AG04450 (cell line): ENCODE measurements at places on chromosomes 11 and 22.

GRCh38 chr22:38886333-38886732 lies 14.3 kb upstream of the CBX6 start:
- DNase-seq: no peak

- no peak for DNase-seq
Measured at GRCh38 chr11:75264971-75265370, 24.4 kb downstream of the TPBGL start.

DNA sequence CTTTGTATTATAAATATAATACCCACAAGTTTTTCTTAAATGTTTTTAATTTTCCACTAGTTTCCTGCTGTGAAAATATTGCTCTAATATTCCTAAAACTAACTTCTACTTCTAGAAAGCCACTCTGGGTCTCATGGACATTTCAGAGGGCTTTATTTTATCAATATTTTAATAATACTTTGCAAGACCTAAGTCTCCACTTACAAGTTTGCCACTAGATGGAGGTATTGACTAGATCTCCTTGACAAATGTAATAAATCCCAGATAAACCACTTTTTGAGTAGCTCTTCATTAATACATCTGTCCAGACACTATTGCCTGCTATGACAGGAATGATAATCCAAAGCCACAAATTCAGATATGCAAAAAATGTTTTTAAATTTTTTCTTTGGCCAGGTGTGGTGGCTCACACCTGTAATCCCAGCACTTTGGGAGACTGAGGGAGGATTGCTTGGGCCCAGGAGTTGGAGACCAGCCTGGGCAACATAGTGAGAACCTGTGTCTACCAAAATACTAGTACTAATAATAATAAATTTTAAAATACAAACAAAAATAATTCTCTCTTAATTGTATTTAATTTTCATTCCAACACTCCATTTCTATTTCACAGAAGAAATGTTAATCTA lies 3.5 kb upstream of the ACAT1 start:
- peak; percentile 34 for DNase-seq

DNA sequence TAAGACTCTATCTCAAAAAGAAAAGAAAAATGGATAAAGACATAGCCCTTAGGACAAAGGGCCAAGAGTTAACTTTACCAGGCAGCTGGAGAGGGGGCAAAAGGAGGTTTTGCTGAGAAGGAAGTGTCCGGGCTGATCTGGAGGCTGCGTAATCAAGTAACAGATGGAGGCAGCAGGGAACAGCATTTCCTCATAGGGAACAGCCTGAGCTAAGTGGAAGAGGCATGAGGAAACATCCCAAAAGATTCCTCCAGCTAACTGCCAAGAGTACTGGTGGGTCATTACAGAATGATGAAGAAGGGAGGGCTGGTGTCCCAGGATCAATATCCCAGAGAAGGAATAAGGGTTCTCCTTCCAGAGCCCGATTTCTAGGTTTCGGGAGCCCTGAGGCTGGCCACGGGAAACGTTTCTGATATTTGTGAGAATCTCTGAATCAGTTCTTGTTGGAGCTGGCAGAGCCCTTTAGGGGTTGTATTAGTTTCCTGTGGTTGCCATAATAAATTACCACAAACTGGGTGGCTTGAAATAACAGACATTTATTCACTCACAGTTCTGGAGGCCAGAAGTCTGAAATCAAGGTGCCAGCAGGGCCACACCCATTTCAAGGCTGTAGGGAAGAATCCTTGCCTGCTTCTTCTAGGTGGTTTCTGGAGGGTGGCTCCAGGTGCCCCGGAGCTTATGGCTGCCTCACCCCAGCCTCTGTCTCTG lies 21.2 kb downstream of the LIF start:
- no peak for DNase-seq

DNA sequence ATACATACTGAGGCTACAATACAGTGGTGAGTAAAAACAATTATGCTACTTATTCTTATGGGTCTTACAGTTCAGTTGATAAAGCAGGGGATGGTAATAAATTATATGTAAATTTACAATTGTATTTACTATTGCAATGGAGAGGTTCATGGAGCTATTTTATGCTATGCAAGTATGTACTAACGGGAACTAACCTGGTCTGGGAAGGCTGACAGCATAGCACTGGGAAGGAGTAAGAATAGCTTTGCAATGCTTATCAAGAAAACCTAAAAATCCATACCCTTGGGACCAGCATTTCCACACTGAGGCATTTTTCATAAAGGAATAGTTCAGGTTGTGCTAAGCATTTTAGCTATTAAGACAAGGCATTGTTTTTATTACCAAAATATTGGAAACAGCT lies 700.6 kb downstream of the NELL1 start:
- no peak for DNase-seq

- no peak for DNase-seq
Measured at GRCh38 chr11:65489706-65490320, 9.0 kb upstream of the MALAT1 start.

DNA sequence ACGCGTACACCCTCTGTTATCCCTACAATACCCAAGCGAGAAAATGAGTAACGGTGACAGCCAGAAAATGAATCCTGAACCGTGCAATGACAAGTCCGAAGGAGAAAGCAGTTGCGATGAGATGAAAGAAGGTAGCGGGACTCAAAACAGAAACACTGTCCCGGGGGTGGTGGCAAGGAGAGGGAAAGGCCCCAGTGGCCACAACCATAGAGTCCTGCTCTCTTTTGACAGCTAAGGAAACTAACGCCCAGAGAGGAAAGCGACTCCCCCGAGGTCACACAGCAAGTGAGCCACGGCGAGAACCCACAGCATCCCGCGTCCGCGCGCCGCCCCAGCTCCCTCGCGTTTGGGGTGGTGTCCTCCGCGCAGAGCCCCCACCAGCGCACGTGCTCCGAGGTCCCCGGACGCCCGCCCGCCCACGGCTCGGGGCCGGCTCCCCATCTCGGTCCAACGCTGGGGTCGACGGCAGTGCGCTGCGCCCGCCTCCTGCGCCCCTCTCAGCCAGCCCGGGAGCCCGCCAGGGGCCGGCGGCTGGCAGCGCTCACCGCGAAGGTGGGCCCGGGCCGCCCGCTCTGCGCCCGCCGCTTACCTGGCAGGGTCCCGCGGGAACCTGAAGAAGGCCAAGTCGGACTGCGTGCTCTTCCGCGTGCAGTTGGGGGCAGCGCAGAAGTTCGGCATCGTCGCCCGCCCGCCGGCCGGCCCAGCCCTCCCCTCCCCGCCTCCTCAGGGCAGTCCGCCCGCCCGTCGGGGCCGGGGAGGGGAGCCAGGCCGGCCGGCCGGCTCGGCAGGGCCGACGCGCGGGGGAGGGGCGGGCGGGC lies 564 bp downstream of the THAP12 start:
- DNase-seq: no peak

- DNase-seq: no peak
Measured at GRCh38 chr22:38259370-38259769, 13.4 kb downstream of the TMEM184B start.

DNA sequence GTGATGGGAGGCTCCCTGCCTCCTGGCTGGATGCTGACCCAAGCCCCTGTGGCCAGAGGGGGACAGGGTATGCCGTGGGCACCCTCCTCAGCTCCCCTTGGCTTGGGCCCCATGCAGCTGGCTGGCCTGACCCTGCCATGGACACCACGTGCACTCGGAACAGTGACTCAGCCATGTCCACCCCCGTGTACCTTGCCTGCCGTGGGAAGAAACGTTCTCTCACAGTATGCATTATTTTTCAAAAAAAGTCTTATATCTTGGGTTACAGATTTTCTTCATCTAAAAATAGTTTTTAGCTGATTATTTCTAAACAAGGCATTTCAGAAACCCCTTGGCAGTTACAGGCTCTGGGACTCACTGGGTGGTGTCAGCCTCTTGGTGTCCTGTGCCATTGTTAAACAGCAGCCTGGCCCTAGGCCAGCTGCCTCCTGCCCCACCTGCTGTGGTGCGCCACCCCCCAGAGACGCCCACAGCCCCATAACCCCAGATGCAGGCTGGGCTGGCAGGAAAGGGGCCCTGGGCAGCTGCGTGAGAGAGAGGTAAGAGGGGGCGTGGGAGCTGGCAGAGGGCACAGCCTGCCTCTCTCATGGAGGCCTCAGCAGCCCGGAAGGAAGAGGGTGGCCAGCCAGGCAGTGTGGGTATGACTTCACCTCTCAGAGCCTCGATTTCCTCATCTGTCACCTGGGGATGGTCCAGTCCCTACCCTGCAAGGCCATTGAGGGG lies 99.8 kb downstream of the MORC2 start:
- no peak for DNase-seq

DNA sequence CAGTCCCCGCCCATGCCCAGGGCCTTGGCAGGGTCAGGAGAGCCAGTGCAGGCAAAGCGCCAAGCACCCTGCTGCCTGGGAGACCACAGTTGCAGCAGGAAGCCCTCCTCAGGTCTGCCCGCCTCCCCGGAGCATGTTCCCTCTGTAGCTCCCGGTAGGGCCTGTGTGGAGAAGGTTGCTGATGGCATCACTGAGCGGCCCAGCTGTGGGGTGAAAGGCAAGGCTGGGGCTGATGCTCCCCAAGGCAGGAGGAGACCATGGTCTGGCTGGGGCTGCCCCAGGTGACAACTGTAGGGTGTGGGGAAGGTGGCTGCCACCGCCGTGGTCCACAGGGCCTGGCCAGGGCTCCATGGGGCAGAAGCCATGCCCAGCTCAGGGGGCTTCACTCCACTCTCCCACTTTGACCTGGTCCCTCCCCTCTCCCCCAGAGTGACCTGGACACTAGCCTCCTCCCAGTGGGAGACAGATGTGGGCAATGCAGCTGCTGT lies 53.0 kb downstream of the CDKN1C start:
- no peak for DNase-seq

DNA sequence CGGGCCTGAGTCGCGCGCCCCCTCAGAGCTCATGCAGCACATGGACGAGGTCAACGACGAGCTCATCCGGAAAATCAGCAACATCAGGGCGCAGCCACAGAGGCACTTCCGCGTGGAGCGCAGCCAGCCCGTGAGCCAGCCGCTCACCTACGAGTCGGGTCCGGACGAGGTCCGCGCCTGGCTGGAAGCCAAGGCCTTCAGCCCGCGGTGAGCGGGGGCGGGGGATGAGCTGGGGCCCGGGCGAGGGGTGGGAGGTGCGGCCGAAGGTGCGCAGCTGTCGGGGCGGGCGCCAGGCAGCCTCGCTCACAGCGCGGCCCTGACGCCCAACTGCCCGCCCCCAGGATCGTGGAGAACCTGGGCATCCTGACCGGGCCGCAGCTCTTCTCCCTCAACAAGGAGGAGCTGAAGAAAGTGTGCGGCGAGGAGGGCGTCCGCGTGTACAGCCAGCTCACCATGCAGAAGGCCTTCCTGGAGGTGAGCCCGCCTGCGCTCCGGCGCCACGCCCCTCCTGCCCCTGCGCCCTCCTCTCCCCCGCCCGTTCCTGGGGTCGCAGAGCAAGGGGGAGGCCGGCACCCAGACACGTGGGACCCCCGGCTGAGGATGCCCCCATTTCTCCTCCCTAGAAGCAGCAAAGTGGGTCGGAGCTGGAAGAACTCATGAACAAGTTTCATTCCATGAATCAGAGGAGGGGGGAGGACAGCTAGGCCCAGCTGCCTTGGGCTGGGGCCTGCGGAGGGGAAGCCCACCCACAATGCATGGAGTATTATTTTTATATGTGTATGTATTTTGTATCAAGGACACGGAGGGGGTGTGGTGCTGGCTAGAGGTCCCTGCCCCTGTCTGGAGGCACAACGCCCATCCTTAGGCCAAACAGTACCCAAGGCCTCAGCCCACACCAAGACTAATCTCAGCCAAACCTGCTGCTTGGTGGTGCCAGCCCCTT lies 20.5 kb downstream of the EPS8L2 start:
- no peak for DNase-seq

- DNase-seq: no peak
Measured at GRCh38 chr11:72899238-72899637, 85.0 kb downstream of the ATG16L2 start.

DNA sequence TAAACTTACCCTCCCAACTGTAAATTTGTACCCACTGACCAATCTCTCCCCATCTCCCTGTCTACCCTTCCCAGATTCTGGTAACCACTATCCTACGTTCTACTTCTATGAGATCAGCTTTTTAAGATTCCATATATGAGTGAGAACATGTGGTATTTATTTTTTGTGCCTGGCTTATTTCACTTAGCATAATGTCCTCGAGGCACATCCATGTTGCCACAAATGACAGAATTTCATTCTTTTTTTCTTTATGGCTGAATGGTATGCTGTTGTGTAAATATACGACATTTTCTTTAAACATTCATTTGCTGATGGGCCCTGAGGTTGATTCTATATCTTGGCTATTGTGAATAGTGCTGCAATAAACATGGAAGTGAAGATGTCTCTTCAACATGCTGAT lies 74.7 kb upstream of the RRM1 start:
- DNase-seq: no peak

- DNase-seq: no peak
Measured at GRCh38 chr22:43847376-43848289, 14.7 kb downstream of the SULT4A1 start.

- no peak for DNase-seq
Measured at GRCh38 chr11:37320921-37321320, 722.9 kb upstream of the RAG2 start.

DNA sequence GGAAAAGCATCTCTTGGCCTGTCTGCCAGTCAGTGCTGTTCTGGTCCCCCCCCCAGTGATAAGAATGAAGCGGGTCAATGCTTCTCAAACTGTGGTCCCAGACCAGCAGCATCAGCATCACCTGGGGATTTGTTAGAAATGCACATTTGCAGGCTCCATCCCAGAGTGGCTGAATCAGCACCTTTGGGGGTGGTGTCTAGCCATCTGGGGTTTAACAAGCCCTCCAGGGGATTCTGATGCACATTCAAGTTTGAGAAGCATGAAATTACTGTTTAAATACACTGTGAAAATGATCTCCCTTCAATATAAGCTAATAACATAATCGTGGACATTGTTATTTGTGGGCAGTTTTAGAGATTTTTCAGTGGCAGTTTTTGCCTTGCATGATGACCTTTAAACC lies 133.5 kb downstream of the MYO18B start:
- DNase-seq: no peak

DNA sequence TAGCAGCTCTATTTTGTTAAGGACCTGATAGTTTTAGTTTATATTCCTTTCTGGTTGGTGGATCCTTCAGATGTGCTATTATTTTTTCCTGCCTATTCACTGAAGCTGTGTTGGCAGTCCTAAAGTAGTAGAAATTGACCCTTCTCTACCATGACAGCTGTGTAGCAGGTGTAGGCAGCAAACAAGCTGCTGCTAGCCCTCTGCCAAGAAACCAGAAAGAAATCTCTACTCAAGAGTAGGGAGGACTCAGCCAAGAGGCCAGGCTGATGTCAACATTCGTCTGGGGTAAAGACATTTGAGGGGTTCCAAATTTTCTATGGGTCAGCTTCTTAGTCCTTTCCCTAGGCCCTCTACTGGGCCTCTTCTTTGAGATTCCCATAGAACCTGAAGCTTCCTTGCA lies 51.2 kb downstream of the CSTF3 start:
- peak; percentile 8 for DNase-seq
